ENCODE measurements at places on chromosomes 2 and 18.

DNA sequence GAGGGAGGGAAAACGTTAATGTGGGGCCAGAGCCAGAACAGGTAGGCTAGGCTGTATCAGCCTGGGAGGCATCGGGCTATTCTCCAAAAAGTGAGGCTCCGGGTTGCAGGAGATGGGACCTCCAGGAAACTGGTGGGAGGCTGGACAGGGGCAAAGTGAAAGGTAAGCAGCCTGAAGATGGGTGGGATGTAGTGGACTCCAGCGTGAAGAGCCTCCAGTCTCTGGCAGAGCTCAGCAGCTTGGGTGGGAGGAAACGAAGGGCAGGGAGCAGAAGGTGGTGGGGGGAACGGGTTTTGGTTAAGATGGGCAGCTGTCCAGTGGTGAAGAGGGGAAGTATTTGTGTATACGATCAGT is 3.1 kb upstream of the EMX1 start:
- H3K4me1 ChIP-seq: peaks cover 5% of the 10 kb centered on the region
- H3K27me3 ChIP-seq: peaks cover 86% of the 10 kb centered on the region
- peak overlapping the region; percentile 14 for H3K4me3 ChIP-seq
- no peak overlapping the region for H3K27ac ChIP-seq
- peak; percentile 43 for DNase-seq

DNA sequence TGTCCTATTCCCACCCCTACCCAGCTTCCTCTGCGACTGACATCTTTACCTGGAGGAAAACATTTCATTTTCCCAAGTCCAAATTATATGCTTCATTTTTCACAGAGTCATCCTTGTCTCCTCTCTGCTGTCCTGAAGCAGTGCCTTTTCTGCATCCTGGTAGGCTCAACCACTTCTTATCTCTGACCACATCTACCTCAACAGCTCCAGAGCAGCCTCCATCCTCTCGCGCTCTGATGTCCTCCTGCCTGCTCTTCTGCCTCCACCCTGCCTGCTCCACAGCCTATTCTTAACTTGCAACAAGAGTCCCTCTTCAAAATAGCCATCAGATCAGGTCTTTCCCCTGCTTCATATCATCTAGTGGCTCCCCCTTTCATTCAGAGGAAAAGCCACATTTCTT is 457.1 kb downstream of the PARD3B start:
- peaks cover 4% of the 10 kb centered on the region for H3K36me3 ChIP-seq
- no peak for DNase-seq
- no peak overlapping the region for H3K27ac ChIP-seq
- H3K4me1 ChIP-seq: no peaks in the 10 kb centered on the region
- H3K27me3 ChIP-seq: no peaks in the 10 kb centered on the region
- no peak overlapping the region for H3K4me3 ChIP-seq

DNA sequence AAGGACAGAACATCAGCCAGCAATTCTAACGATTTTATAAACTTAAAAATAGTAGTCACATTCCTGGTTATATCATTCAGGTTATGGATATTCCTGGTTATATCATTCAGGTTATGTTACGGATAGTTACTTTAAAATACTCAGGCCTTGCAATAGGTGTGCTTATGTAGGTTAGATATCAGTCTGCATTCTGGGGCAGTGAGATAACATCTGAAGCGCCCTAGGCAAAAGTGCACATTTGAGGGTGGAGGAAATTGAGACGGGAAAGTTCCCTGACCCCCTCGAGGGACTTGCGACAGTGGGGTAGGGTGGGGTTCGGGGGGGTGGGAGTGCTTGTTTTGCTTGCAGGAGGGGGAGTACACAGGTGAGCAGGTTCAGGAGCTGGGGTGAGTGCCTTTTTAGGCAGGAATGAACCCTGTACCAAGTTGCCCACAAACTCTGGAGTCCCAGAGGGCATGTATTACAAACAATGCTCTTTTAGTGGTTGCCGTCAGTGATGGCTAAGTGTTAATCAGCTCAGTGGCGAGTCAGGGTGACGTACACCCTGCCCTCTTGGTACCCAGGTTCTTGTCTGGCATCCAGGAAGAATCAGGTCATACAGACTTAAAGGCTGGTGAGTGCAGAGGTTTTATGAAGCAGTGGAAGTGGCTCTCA is 31.8 kb downstream of the CREG2 start:
- H3K27ac ChIP-seq: no peak overlapping the region
- DNase-seq: no peak
- H3K36me3 ChIP-seq: no peaks in the 10 kb centered on the region
- H3K4me3 ChIP-seq: no peak overlapping the region

- H3K4me3 ChIP-seq: peak overlapping the region; percentile 60
- peaks cover 46% of the 10 kb centered on the region for H3K4me1 ChIP-seq
- H3K27ac ChIP-seq: peak overlapping the region; percentile 71
Observed at GRCh38 chr2:148926981-148927401, 52.0 kb downstream of the KIF5C start.

- no peak overlapping the region for H3K27ac ChIP-seq
- no peaks in the 10 kb centered on the region for H3K4me1 ChIP-seq
- H3K36me3 ChIP-seq: no peaks in the 10 kb centered on the region
- no peak for DNase-seq
- H3K27me3 ChIP-seq: peaks cover 45% of the 10 kb centered on the region
Observed at GRCh38 chr18:37551846-37552245, 13.8 kb downstream of the CELF4 start.

GRCh38 chr2:12035029-12035720 is 288.7 kb downstream of the LPIN1 start:
- peaks cover 3% of the 10 kb centered on the region for H3K36me3 ChIP-seq
- H3K4me1 ChIP-seq: no peaks in the 10 kb centered on the region
- DNase-seq: no peak
- no peak overlapping the region for H3K27ac ChIP-seq
- peaks cover 3% of the 10 kb centered on the region for H3K27me3 ChIP-seq

Measured in type B pancreatic cell (in vitro differentiated cells).